AG20443 (cell line): ENCODE measurements at places on chromosomes 1 and 21.

DNA sequence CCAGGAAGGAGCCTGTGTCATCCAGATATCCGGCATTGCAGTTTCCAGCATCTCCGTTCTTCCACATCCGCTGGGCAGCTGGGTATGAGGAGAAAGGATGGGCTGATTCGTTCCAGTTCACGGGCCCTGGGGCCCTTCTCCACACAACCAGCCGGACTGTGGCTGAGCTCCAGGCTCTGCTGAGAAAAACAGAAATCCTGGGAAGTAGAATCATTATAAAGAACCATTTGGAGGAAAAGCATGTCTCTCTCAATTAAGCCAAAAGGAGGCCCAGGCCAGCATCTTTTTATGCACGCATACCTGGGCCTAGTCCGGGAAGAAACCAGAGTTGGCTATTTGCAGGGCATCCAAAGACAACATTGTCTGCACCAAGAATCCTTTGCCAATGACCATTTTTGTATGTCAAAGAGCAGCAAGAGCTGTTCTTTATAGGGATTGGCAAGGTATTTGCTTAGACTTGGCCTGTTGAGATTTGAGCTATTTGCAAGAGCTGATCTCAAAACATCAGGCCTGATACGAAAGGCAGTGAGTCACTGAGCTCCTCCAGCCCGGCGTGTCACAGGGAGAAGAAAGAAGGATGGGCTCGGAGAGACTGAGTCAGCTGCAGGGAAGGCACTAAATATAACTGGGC is 84.9 kb upstream of the ARHGEF16 start:
- DNase-seq, result peak; percentile 90

DNA sequence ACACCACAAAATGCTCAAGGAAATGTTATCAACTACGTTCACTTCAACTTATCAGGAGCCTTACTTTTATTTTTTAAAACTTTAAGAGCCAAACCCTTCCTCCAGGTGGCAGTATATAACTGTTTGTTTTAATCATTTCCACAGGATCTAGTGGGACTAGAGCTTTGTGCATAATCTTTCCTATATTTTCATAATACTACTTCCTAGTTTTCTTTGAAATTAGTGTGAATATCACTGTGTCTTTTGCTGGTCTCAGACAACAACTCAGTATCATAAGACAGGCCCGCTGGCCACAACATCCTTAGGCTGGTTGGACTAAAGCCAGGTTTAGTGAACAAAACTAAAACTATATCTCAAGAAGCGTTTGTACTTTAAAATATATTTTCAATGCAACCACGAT is 145.5 kb downstream of the TIAM1 start:
- DNase-seq, result peak; percentile 54

DNA sequence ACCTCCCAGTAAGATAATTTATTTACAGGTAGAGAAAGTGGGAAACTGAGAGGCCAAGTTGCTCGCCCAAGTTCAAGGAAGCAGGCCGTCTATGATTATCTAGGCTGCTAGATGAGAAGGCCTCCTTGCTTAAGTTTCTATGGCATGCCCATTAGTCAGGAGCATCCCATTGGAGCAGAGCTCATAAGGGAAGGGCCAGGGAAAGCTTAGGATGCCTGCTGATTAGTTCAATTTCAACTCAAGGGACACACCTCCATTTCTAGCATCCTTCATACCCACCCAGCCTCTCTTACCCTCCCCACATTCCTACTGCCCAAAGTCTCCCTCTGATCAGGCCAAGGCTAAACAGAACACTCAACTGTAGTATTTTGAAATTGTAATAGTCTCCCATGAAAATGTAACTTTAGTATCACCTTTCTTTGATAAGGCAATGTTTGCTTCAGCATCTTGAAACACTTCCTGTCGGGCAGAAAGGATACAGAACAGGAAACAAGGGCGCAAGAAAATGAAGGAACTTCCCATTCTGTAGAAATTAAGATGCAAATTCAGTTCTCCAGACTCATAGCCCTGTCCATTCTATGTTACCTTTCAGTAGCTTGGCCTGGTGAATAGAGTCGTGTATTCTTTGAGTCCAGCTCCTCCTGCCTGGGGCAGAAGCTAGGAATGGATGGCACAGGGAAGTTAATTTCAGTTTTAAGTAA is 46.3 kb upstream of the TARBP1 start:
- no peak for DNase-seq

DNA sequence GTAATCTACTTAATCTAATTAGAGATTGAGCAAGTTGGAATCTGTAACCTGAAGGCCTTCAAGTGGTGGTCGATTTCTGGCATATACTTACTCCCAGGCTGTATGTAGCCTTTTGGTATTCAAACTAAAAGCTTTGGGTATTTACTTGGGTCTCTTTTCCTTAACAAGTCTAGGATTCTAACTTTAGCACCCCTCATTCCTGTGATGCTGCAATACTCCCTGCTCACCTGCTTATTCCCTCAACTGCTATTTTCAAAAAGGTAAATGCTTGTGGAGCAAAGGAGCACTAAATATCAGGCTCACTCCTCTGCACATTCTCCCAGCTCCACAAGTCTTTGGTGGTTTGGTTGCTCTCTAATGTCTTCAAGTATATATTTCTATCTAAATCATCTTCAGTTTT is 68.0 kb upstream of the CYYR1 start:
- no peak for DNase-seq

DNA sequence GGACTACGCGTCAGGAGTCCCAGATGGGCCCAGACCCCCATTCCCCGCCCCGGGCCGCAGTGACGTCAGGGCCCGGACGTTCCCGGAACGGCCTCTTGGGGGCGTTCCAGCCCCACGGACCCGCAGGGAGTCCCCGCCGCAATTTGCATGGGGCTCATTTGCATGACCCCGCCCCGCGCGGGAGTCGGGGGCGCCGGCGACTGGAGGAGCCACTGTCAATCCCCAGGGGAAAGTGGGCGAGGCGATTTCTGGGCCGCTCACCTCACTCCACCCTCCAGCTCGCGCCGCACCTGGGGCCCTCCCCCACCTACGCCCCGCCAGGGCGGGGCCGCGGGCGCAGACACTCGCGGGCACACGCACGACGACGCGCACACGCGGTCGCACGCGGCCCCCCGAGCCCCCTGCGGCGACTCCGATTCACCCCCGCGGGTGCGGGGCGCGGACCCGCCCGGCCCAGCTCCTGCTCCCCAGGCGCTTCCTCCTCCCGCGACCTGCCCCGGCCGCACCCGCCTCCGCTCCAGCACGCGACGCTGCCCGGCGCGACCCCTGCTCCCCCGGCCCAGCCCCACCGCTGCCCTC is 13.2 kb downstream of the AGRN start:
- DNase-seq, result peak; percentile 85

GRCh38 chr1:59520194-59520593 is 223.3 kb downstream of the FGGY start:
- DNase-seq, result peak; percentile 37

DNA sequence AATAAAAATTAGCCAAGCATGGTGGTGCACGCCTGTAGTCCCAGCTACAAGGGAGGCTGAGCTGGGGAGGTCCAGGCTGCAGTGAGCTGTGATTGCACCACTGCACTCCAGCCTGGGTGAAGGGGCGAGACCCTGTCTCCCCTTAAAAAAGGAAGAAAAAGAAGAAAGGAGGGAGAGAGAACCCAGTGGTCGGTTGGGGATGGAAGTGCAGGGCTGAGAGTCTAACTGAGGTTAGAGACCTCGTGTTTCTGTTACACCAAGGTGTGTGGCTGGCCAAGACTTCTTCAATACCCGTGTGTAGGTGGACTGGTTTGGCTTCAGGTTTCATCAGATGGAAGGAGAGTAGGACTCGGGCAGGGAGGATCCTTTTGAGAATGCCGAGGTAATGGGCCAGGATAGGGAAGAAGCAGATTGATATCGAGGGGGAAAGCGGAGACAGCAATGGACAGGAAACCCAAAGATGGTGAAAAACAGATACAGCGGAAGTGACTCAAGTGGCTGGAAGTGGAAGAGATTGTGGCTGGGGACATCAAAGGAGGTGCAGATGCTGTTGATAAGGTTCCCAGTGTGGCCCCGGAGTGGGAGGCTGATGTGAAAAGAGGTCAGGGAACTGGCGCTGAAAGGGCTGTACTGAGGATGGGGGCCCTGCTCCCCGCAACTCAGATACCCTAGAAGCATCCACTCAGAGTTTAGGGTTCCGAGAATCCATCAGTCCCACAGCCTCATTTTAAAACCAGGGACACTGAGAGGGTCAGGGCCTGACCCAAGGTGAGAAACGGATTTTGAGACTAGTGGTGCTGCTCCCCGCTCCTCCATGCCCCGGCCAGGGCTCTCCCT is 681 bp upstream of the UBXN10 start:
- no peak for DNase-seq

DNA sequence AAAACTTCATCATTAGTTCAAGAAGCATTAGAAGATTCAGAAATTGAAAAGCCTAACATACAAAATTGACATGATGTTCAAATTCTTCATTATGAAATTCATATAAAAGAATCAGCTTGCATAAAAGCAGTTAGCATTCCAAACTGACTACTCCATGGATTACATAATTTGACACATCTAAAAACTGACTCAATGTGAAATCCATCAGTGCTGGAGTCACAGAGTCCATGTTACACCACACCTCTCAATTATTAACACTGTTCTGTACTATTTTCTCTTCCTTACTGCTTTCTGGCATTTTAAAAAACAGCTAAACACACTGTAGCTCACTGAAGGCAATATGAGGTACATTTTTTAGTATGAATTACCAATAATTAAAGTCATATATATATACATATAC is 28.0 kb downstream of the ARHGAP29 start:
- peak; percentile 68 for DNase-seq

DNA sequence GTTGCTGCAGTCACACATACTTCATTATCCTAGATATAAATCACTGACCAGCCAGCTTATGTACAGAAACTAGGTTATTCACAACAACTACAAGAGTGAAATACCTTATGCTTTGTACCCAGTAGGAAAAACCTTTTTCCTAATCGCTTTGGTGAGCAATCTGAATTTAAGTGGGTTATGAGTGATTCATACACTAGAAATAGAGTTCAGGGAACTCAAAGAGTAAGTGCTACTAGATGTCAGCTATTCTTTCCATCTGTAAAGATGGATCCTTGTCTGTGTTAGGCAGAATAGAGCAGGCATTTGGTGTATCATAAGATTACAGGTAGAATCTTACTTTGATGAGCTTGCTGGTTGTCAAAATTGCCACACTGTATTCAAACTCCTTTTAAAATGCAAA is 101.9 kb downstream of the ZNF644 start:
- DNase-seq, result no peak

GRCh38 chr1:6035303-6035702 is 10.4 kb upstream of the KCNAB2 start:
- DNase-seq, result no peak

- DNase-seq, result no peak
Measured at GRCh38 chr1:53467391-53467790, 8.2 kb downstream of the DMRTB1 start.

- peak; percentile 36 for DNase-seq
Measured at GRCh38 chr1:23216771-23217420, 406 bp downstream of the HTR1D start.
